ENCODE measurements at places on chromosomes 1 and 21.
A peak's percentile ranks its signal among the peaks of the same experiment; 100 is the strongest.

DNA sequence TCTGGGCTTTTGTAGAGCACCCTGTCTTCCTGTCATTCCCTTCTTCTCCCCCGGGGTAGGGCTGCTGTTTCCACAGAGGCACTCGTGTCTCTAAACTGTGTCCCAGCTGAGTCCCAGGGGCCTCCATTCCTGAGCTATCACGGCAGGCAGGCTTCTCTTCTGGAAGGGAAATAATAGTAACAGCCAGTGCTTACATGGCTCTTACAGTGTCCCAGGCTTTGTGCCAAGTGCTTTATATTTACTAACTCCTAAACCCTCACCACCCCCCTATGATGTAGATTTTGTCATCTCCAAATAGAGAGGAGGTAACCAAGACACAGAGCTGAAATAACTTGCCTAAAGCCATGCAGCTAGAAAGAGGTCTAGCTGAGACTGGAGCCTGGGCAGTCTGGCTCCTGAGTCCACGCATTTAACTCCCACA lies 1.4 kb upstream of the CELF3 start:
- DNase-seq: no peak

DNA sequence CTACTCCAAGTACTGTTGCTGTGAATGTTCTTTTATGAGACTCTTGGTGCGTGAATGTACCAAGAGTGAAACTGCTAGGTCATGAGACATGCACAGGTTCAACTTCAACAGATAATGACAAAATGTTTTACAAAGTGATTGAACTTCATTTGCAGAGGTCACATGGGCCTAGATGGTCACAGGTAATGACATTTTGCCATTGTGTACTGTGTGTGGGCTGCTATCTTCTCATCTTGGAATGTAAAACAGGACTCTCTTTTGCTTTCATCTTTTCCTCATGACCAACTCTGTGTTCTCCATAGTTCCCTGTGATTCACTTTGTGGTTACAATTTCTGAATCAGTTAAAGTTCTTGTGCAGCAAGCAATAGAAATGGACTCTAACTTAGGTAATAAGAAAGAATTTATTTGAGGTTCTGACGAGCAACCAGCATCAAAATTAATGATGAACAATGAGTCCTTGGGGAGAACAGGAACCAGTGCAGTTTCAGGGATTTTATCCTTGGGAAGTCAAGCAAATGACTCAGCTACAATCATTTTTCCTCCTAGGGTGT lies 16.2 kb upstream of the TSNAX start:
- DNase-seq: no peak

- DNase-seq: peak; percentile 34
Observed at GRCh38 chr1:203038891-203039608, 12.8 kb downstream of the PPFIA4 start.

DNA sequence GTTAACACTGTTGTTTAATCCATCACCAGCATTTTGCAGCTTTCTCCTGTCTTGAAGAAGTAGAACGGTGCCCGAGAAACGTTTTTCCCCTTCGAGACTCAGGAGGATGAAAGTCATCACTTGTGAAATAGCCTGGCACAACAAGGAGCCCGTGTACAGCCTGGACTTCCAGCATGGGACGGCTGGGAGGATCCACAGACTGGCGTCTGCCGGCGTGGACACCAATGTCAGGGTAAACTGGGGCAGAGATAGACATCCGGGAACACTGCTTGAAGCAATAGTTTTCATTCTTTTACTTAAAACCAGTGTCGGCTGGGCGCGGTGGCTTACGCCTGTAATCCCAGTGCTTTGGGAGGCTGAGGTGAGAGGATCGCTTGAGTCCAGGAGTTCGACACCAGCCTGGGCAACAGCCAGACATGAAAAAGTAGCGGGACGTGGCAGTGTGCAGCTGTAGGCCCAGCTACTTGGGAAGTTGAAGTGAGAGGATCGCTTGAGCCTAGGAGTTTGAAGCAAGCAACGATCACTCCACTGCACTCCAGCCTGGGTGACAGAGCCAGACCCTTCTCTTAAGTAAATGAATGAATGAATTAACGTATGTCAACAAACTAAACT lies 945 bp downstream of the CHAF1B start:
- no peak for DNase-seq

DNA sequence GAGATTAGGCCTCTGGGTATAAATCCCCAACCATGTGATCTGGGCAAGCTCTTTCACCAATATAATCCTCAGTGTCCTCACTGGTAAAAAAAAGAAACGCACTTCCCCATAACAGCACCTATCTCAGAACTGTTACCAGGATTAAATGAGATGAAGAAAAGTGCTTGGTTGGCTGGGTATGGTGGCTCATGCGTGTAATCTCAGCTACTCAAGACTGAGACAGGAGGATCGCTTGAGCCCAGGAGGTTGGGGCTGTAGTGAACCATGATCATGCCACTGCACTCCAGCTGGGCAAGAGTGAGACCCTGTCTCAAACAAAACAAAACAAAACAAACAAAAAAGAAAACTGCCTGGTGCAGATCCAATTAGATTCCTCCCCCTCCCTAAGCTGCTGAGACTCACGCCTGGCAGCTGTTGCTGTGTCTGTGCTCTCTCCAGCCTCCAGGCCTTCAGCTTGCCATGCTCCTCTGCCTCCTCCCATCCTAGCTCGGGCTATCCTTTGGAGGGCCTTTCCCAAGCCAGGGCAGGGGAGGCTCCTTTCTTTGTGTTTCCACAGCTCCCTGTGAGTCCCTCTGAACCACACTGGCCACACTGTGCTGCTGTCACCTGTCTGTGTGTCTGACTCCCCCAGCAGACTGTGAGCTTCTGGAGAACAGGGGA lies 19.0 kb downstream of the CYB5RL start:
- no peak for DNase-seq

GRCh38 chr1:246773213-246773641 lies 49.0 kb downstream of the SCCPDH start:
- DNase-seq: no peak

DNA sequence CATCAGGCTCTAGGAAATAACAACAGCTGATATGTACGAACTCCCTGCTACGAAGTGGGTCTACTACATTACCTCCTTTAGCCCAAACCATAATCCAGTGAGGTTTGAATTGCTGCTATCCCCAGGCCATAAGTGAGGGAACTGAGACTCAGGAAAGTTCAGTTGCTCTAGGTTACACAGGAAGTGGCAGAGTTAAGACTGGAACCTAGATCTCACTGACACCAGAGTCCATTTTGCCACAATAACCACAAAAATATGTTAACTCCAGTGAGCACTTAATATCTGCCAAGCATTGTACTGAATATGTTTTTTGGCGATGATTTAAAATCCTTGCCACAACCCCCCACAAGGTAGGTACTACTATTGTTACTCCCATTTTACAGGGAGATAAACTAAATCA lies 8.9 kb upstream of the TADA1 start:
- DNase-seq: no peak

DNA sequence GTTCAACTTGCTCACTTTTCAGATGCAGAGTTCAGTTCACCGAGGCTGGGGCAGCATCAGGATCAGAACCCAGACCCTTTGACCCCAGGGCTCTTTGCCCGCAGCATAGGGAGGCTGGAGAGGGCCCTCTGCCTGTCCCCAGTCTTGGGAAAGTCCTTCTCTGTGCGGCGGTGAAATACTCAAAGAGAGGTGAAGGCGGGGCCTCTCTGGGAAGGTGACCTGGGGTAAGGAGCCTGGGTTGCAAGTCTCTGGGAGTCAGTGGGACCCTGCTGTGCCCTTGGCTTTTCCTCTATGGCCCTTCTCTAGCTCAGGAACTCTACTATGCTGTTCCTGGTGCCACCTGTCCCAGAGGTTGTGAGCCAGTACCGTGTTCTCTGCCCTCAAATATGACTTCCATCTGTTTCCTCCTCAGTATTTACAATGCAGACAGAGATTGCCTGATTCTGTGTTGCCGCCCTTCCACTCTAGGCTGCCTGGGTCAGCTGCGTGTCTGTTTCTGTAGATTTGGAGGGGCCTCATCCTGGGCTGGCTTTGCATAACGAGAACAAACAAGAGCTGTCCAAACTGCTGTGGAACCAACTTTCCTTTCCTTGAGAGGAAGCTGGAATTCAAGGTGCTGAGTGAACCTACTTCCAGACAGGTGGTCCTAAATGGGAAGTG lies 18.7 kb upstream of the ZBTB21 start:
- no peak for DNase-seq

DNA sequence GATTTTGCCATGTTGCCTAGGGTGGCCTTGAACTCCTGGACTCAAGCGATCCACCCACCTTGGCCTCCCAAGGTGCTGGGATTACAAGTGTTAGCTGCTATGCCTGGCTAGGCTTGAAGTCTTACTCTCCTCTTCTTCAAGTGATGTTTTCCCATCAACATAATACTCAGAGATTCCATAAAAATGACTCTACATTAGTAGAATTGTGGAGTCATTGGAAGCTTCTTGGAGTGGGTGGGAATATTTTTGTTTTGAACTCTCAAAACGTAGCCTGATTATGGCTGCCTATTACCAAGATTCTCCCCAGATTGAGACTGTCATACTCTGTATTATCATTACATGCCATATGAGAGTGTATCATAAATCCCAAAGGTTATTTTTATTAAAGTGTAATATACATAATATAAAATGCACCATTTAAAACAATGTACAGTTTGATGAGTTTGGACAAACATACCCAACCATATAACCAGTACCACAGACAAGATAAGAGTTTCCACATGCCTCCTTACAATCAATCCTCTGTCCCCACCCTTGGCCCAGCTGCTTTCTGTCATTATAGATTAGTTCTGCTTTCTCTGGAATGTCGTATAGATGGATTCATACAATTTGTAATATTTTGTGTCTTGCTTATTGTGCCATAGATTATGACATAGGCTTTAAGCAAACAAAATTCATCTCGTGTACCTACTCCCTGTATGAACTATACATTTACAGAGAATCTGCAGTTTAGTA lies 8.0 kb upstream of the DNM3 start:
- DNase-seq: no peak

DNA sequence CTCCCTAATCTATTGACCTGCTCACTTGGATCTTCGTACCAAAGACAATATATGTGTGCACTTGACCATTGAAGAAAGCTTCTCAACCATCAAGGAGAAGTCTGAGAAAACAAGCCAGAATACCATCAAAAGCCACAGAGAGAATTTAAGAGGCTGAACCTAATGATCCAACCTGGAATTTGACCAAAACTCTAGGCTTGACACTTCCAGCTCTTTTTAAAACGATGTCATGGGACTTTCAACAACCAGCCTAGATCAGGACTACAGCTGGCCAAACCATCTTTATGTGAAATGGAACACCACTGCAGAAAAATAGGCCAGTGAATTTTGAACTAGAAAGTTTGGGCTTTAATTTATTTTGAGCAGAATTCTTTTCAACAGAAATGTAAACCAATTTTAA lies 444.4 kb downstream of the LTN1 start:
- DNase-seq: no peak

GRCh38 chr1:60041783-60042182 lies 31.8 kb downstream of the C1orf87 start:
- no peak for DNase-seq

DNA sequence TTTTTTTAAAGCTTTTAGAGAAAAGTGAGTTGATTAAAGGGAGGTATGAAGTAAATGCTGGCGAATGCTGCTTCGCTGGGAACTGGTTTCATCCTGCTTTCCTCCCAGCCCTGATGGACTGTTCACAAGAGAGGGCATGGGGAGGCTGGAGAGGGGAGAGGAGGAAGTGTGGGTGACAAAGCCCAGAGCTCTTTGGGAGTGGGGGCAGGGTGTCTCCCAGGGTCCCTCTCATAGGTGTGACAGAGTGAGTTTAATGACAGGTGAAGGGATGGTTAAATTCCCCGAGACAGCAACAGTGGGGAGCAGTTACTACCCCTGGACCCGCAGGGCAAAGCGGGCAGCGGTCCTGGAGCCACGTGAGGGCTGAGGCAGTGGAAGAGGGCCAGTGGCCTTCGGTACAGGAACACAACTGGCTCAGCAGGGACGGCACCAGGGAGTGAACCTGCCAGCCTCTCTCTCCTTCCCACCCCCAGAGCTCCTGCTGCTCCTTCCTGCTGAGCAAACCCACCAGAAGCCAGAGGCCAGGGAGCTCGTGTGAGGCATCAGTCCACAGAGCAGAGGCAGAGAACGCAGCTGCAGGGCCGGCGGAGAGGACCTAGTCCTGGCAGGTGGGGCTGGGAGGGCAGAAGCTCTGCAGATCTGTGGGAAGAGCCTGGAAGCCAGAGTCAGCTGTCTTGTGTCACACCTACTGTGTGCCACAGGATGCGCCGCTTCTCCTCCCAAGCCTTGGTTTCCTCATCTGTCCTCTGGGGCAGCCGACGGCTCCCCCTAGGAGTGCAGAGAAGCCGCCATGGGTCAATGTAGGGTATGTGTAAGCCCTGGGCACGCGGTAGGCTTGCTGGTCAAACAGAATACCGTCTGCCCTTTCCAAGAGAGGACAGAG lies 20.9 kb upstream of the LRP8 start:
- DNase-seq: no peak

GRCh38 chr1:155313261-155313660 lies 4.6 kb downstream of the FDPS start:
- DNase-seq: no peak

DNA sequence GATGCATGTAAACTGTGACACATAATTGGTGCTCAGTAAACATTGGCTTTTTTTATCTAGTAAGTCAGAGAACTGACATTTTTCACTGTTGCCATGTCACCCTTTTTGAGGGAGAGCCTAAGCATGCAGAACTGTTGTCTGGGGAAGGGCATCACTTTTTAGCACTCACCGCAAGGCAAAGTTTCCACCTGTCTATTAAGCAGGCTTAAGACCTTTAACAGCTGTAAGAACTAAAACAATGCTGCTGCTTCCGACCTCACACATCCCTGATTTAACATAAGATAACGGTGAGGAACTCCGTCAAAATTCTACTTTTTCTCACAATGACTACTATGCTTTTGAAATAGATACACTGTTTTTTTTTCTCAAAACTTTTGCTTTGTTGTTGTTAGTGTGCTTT lies 554.8 kb downstream of the NUF2 start:
- no peak for DNase-seq

- no peak for DNase-seq
Observed at GRCh38 chr1:199878823-199879222, 148.7 kb upstream of the NR5A2 start.

GRCh38 chr1:66931590-66931989 lies 6.8 kb downstream of the MIER1 start:
- DNase-seq: no peak

DNA sequence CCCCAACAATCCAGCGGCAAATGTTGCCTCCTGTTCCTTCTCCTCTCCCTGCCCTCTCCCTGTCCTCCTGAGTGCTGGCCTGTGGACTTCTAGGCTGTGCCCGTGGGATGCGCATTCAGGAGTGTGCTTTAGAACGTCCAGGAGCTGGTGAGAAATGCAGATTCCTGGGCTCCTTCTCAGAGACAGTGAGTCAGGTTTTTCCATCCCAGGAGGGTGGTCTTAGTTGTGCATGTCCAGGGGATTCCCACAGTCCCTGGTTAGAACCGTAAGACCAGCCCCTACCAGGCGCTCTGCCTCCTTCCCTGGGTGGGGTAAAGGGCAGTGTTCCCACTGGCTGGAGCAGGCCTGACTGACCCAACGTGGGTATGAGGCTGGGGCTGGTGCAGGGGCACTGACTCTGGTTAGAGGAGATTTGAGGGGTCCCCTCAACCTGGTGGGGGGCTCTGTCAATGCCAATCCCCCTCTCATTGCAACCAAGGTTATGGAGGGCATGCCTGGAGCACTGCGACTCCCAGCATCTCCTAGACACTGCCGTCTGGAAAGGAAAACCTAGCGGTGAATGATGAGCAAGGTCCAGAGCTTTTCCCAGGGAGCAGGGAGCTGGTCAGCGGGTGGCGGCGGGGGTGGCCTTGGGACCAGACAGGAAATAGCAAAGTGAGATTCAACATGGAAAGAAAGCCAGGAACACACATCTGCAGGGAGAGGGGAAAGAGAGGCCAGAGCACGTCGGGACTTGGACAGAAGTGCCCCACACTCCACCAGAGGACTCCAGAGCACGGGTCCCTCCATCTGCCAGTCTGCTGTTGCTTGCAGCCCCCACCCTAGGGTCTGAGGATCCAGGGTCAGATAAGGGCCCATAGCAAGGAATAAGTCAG lies 38.5 kb downstream of the HSPG2 start:
- DNase-seq: no peak
